Kidney (tissue), 22 donors: ENCODE measurements at places on chromosomes 7 and 10. TPM values are rescaled to one million over a fixed set of nuclear protein-coding genes. Genes with fewer than 3 reads are reported as not detected.
A peak's percentile ranks its signal among the peaks of the same experiment; 100 is the strongest.

Gene LBX1
- total RNA-seq, result not detected

DNA sequence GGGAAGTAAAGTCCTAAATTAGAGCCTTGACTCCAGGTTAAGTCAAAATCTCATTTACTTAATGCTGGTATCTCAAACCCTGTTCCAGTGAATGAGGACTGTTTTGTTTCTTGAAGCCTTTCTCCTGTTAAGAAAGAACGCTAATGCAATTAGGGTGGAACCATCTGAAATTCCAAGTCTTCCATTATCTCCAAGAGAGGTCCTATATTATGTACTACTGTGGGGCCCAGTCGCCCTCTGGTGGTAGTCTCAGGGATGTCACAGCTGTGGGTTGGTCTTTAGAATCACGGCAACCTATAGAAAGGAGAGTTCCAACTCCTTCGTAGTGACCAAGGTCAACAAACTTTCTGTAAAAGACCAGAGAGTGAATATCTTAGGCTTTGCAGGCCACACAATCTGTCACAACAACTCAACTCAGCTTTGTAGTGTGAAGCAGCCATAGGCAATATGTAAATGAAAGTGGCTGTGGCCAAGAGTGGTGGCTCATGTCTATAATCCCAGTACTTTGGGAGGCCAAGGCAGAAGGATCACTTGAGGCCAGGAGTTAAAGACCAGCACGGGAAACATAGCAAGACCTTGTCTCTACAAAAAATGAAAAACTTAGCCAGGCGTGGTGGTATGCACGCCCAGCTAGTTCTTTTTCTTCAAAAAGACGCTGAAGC lies 9.3 kb downstream of the RPP38 start:
- H3K27me3 ChIP-seq, result no peaks in the 10 kb centered on the region
- H3K4me3 ChIP-seq, result peak overlapping the region; percentile 35
- peak; percentile 85 for DNase-seq

Gene SLC35B4
- total RNA-seq, result 12.9 TPM

Gene GRID1
- 1.4 TPM for total RNA-seq

Gene MYH16
- total RNA-seq, result not detected

Gene TCAF2
- total RNA-seq, result 4.2 TPM

DNA sequence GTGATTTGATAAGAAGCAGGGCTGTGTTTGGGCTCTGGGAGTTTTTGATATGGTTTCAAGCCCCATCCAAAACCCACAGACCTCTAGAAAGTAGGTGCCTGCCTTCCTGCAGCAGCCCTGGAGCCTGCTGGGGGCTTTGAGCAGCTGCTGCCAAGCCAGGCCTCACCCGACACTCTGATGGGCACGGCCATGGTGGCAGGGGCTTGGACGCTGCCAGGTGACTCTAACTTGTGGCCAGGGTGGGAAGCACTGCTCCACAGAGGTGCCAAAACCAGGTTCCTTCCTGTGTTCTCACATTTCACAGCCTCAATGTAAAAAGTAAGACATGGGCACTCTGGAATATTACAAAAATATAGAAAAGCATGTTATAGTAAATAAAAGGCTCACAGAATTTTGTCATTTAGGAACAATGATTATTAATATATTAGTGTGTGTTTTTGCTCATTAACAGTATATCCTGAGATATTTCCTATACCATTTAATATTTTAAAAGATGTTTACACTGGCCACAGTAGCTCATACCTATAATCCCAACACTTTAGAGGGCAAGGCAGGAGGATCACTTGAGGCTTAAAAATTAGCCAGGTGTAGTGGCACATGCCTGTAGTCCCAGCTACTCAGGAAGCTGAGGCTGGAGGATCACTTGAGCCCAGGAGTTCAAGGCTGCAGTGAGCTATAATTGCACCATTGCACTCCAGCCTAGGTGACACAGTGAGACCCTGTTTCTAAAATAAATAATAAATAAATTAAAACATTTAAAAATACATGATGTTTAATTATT lies 95.1 kb downstream of the EGFR start:
- no peak for DNase-seq
- H3K27ac ChIP-seq, result no peak overlapping the region
- H3K27me3 ChIP-seq, result no peaks in the 10 kb centered on the region

Gene CDC14C
- total RNA-seq, result not detected

Gene OR13A1
- not detected for total RNA-seq

DNA sequence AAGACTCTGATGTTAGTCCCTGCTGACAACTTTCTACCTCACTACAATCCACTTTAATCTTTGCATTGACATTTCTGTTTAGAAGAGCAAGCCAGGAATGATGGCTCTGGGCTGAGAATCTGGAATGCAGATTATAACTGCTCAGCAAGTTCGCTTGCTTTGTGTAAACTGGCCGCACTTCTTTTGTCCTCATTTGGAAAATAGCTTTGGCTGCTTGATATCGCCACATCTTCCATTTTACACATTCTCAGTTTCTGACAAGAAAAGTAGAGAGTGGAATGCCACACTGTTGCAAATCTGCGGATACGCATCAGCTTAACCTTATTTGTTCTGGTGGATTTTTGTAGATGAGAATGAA lies 429.8 kb downstream of the KCNMA1 start:
- no peaks in the 10 kb centered on the region for H3K27me3 ChIP-seq
- H3K27ac ChIP-seq, result no peak overlapping the region
- H3K36me3 ChIP-seq, result no peaks in the 10 kb centered on the region
- no peaks in the 10 kb centered on the region for H3K4me1 ChIP-seq

Gene DYNC1I1
- total RNA-seq, result 2.6 TPM

GRCh38 chr10:104197364-104197763 lies 34.8 kb downstream of the CFAP43 start:
- no peak for DNase-seq
- H3K27ac ChIP-seq, result no peak overlapping the region
- H3K36me3 ChIP-seq, result no peaks in the 10 kb centered on the region
- no peaks in the 10 kb centered on the region for H3K27me3 ChIP-seq
- H3K4me1 ChIP-seq, result no peaks in the 10 kb centered on the region

- DNase-seq, result peak; percentile 92
- H3K27me3 ChIP-seq, result no peaks in the 10 kb centered on the region
- H3K4me1 ChIP-seq, result no peaks in the 10 kb centered on the region
- H3K4me3 ChIP-seq, result no peak overlapping the region
- no peak overlapping the region for H3K27ac ChIP-seq
Measured at GRCh38 chr10:75230600-75231038, 5.1 kb downstream of the COMTD1 start.

DNA sequence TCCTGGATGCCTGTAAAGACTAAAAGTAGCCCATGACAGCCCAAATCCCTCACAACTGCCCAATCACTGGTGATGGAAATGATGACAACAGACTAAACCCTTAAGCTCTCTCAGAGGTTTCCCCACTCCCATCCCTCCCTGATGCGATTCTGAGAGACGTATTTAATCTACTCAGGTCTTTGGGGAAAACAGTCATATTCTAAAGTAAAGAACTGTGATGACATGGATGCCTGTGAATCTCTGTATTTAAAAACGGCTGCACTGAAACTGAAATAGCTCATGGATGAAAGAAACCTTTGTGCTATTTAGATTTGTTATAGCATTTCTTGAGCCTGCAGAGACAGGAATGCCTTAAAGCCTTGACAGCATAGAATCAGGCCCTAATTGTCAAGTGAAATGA lies 28.5 kb downstream of the VPS41 start:
- no peaks in the 10 kb centered on the region for H3K27me3 ChIP-seq
- no peak overlapping the region for H3K27ac ChIP-seq
- no peak overlapping the region for H3K4me3 ChIP-seq
- H3K36me3 ChIP-seq, result no peaks in the 10 kb centered on the region
- no peaks in the 10 kb centered on the region for H3K4me1 ChIP-seq

DNA sequence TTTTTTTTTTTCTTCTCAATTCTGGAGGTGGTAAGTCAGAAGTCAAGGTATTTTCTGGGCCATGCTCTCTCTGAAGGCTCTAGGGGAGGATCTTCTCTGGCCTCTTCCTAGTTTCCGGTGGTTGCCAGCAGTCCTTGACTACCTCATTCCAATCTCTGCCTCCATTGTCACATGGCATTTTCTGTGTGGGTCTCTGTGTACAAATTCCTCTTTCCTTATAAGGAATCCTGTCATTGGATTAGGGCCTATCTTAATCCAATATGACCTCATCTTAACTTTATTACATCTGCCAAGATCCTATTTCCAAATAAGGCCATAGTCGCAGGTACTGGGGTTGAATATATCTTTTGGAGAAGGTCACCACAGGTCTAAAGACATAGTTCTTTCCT lies 129.3 kb upstream of the PRR15 start:
- no peaks in the 10 kb centered on the region for H3K27me3 ChIP-seq
- H3K4me3 ChIP-seq, result no peak overlapping the region

GRCh38 chr7:132135746-132136385 lies 440.4 kb downstream of the PLXNA4 start:
- H3K36me3 ChIP-seq, result no peaks in the 10 kb centered on the region
- DNase-seq, result no peak
- no peaks in the 10 kb centered on the region for H3K4me1 ChIP-seq
- H3K4me3 ChIP-seq, result no peak overlapping the region
- H3K27ac ChIP-seq, result no peak overlapping the region
- H3K27me3 ChIP-seq, result no peaks in the 10 kb centered on the region

- H3K4me1 ChIP-seq, result no peaks in the 10 kb centered on the region
- no peak overlapping the region for H3K27ac ChIP-seq
- H3K27me3 ChIP-seq, result no peaks in the 10 kb centered on the region
Measured at GRCh38 chr10:98846787-98847186, 388.9 kb downstream of the HPSE2 start.

Gene KDM7A
- 14.2 TPM for total RNA-seq

Gene CYP3A4
- not detected for total RNA-seq

DNA sequence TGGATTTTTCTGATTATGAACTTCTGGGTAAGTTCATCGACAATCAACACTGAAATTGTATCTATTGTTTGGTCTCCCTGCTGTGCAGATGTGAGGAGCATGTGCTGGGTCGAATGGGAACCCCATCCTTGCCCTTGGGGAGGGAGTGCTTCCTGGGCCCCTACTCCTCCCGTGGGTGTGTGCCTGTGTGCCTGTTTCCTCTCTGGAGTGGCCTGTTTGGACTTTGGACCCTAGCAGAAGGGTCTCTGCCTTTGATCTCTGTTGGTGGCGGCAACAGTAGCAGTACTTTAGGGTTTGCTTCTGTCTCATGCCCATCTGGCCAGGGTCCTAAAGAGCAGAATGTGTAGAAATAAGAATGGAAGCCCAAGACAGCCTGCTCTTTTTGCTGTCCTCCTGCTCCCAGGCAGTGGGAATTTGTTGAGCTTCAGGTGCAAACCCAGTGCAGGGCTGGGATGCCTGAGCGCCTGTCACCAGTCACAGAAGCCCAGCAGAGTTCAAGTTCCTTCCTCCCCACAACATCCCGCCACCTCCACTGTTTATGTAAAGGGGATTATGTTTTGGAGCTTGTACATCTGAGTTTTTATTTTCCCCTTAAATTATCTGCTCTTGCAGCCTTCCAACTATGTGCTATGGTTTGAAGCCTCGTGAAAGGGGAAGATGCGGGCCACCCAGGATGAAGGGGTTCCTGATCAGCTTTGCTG lies 1.5 kb upstream of the TACR2 start:
- no peaks in the 10 kb centered on the region for H3K27me3 ChIP-seq
- H3K36me3 ChIP-seq, result no peaks in the 10 kb centered on the region
- no peak overlapping the region for H3K27ac ChIP-seq

GRCh38 chr7:94048755-94049154 lies 44.6 kb upstream of the BET1 start:
- H3K4me1 ChIP-seq, result no peaks in the 10 kb centered on the region
- no peak for DNase-seq
- H3K36me3 ChIP-seq, result no peaks in the 10 kb centered on the region
- no peak overlapping the region for H3K4me3 ChIP-seq
- H3K27ac ChIP-seq, result no peak overlapping the region

GRCh38 chr7:15399441-15399840 lies 162.4 kb downstream of the AGMO start:
- no peak for DNase-seq
- no peak overlapping the region for H3K4me3 ChIP-seq
- no peaks in the 10 kb centered on the region for H3K4me1 ChIP-seq
- H3K27me3 ChIP-seq, result no peaks in the 10 kb centered on the region
- no peak overlapping the region for H3K27ac ChIP-seq

Gene SOSTDC1
- 13.4 TPM for total RNA-seq

DNA sequence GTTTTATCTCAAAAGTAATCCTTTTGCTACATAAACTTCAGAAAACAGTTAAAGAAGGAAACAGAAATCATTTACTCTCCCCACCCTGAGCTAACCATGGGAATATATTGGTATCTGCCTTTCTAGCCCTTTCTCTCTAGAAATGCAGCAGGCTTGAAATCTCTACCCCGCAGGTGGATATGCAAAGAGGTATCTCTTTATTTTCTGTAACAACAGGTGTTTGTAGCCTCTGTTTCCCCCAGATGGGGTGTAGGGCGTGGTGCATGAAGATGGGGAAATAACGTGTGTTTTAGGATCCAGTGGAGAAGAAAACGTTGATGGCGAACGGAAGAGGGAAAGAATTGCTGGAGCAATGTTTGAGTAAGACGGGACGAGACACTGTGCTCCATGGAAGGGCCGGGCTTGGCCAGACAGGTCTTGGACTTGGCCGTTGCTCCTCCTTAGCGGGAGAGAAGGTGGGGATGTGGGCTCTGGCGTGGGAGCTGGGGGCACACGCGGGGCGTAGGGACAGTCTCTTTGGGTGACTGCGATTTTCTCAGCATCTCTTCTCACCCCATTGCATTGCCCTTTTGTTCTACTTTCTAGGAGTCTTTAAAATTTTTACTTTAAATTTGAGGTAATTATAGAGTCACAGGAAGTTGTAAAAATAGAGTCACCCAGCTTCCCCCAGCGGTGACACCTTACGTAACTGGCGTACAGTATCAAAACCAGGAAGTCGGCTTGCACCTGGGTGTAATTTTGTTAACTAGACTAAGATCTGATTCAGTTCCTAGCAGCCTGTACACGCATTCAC lies 82.9 kb downstream of the ELFN1 start:
- no peaks in the 10 kb centered on the region for H3K27me3 ChIP-seq
- DNase-seq, result peak; percentile 32
- no peak overlapping the region for H3K4me3 ChIP-seq
- H3K4me1 ChIP-seq, result no peaks in the 10 kb centered on the region
- H3K36me3 ChIP-seq, result no peaks in the 10 kb centered on the region
- H3K27ac ChIP-seq, result no peak overlapping the region

Gene FRMD4A
- total RNA-seq, result 68.2 TPM

GRCh38 chr10:1684991-1685390 lies 52.3 kb downstream of the ADARB2 start:
- H3K27ac ChIP-seq, result no peak overlapping the region
- H3K4me3 ChIP-seq, result no peak overlapping the region
- H3K27me3 ChIP-seq, result no peaks in the 10 kb centered on the region
- no peaks in the 10 kb centered on the region for H3K36me3 ChIP-seq
- no peaks in the 10 kb centered on the region for H3K4me1 ChIP-seq

- no peak for DNase-seq
- no peaks in the 10 kb centered on the region for H3K27me3 ChIP-seq
- no peak overlapping the region for H3K27ac ChIP-seq
- no peak overlapping the region for H3K4me3 ChIP-seq
Measured at GRCh38 chr10:49053053-49053997, 62.0 kb downstream of the VSTM4 start.
